ENCODE measurements at places on chromosomes 2 and 18.

DNA sequence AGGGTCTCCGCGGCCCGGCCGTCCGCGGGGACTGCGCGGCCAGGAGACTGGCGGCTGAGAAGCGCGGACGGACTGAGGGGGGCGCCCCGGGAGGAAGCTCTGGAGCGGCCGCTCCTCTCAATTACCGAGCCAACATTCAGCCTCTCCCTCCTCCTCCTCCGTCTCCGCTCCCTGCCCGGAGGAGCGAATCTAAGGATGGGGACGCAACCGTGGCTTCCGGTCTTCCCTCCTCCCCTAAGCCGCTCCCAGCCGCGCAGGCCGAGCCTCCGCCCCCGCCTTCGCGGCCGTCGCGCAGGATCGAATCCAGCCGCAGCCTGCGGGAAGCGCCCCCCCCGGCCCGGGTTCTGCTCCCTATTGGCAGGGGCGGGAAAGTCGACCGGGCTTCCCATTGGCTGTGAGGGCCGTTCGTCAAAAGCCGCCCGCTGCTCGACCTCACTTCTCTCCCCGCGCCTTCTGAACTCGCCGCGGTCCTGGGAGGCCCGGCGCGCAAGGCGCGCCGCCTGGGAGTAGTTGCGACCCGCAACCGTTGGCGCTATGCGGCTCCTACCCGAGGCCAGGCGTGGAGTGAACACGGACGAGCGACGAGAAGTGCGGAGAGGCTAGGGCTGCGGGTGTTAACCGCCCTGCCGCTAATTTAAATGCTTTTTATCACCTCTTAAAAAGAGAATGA is at the start of gene HNRNPLL:
HNRNPLL (minus strand) TSS at position 197 of the 670 bp plus-strand sequence. CDS start 302 bp downstream, outside the sequence.
- peak; percentile 94 for DNase-seq

GRCh38 chr2:45713136-45713535 is 61.7 kb downstream of the PRKCE start:
- no peak for DNase-seq

DNA sequence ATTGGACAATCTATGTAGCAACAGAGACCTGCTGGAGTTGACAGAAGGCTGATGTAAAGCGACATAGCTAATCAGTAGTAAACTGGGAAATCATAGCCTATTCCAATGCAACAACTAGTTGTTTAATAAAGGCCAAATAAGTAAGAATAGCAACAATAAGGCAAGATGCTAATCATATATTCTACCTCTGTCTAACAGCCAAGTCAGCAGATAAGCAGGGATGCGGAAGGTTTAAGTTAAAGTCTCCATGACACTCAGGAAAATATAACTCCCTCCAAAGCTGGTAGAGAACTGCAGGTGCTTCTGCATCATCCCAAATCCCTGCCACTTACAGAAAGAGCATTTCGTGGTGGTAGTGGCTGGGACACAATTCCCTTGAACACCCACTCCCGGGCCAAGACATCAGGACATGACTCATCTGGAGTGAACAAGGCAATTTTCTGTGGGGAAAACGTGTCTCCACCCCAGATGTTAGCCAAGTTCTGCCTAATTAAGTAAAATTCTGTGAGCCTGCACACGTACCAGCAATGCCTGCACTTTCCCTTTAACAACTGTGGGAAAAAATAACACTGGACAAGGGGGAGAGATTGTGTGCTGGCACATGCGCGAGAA is 413.6 kb upstream of the ID2 start:
- no peak for DNase-seq

- DNase-seq, result no peak
Measured at GRCh38 chr18:62285281-62285680, 39.8 kb upstream of the TNFRSF11A start.

- DNase-seq, result no peak
Measured at GRCh38 chr2:41142478-41142877, 690.6 kb upstream of the SLC8A1 start.

All from nucleus accumbens (tissue), 56 donors.